Activated CD4-positive, alpha-beta T cell treated with anti-CD3 and anti-CD28 coated beads, Interleukin-2, amount 50 U/mL, for 24 hours (primary cell): ENCODE measurements at places on chromosomes 16 and 17.

DNA sequence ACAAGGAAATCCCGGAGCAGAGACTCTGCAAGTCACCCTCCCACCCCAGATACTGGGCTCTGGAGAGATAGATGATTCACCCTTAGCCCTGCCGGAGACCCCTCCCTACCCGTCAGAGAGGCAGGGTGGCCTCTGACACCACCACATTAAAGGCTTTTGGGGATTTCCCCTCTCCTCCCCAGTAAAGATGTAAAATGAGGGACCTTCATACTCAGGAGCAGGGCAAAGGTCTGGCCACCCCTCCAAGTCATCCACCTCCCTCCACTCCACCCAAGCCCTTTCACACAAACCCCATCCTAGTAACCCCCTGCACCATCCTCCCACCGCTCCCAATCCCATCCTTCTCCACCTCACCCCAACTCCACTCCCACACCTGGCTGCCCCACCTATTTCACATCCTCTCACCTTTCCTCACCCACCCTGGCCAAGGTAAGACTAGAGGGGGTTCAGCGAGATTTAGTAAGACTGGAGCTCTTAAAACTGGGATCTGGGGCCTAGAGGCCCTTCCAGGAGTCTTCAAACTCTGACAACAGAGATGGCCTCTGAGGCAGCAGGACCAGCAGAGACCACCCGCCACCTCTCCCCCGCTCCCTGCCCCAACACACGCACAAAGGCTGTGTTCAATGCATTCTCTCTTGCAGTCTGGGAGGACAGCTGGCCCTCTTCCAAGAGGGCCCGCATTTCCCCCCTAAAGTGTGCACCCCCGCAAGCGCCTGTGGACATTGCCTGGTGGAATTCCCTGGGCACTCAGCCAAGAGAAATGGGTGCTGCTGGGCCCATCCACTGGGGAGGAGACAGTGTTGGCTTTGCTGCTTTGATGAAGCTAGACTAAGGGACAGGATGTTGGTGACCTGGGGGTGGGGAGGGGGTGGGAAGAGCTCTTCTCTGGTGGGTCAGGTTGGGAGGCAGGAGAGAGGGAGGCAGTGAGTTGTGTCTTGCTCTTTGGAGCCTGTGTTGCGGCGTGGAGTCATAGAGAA, 1.1 kb downstream of the ABAT start:
- peak; percentile 40 for DNase-seq

DNA sequence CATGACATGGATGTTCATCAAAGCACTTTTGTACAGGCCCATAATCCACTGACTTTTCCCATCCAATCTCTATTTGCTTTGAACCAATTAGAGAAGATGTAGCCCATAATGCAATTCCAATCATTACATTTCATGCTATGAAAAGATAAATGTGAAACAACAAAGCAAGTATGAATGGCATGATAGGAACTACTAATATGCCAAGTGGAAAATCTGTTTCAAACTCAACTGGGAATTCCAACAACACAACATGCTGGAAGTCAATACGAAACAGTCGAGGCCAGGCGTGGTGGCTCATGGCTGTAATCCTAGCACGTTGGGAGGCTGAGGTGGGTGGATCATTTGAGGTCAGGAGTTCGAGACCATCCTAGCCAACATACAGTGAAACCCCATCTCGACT, 39.6 kb upstream of the TMEM97 start:
- no peak for DNase-seq

- DNase-seq, result no peak
These were observed 93.6 kb downstream of the WSCD1 start for GRCh38 chr17:6163612-6164333.

DNA sequence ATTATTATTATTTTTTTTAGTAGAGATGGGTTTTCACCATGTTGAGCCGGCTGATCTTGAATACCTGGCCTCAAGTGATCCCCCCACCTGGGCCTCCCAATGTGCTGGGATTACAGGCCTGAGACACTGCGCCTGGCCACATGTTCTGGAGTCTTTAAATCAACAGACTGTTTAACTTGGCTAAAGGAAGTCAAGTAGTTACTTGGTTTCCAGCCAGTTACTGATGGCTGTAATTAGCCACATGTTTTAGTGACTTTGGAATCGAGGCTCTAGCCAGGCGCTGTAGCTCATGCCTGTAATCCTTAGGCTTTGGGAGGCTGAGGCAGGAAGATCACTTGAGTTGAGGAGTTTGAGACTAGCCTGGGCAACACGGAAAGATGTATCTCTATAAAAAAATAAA, 699.2 kb upstream of the RBFOX1 start:
- DNase-seq, result no peak

DNA sequence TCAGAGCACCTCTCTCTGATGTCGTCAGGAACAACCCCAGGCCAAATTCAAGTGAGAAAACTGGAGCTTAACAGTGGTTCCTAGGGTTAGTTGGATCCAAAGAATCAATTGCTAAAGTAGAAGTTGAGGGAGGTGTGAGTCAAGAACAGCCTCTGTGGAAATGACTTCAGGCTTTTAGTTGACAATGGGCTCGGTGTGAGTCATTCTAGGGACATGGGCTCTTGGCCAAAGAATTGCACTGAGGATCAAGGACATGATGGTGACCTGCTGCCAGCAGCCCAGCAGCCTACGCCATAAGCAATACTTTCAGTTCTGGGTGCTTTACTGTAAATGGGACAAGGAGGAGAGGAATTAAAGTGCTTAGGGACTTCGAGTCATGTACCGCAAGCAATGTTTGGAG, 32.1 kb upstream of the SMURF2 start:
- DNase-seq, result no peak

- no peak for DNase-seq
These were observed 3.3 kb upstream of the ZFHX3 start for GRCh38 chr16:73051226-73051625.

GRCh38 chr16:11084484-11084875, 140.1 kb downstream of the CLEC16A start:
- DNase-seq, result no peak

- DNase-seq, result no peak
These were observed 20.3 kb downstream of the HSD11B2 start for GRCh38 chr16:67451061-67451703.

- no peak for DNase-seq
These were observed 19.8 kb downstream of the PRPSAP1 start for GRCh38 chr17:76333673-76334505.

DNA sequence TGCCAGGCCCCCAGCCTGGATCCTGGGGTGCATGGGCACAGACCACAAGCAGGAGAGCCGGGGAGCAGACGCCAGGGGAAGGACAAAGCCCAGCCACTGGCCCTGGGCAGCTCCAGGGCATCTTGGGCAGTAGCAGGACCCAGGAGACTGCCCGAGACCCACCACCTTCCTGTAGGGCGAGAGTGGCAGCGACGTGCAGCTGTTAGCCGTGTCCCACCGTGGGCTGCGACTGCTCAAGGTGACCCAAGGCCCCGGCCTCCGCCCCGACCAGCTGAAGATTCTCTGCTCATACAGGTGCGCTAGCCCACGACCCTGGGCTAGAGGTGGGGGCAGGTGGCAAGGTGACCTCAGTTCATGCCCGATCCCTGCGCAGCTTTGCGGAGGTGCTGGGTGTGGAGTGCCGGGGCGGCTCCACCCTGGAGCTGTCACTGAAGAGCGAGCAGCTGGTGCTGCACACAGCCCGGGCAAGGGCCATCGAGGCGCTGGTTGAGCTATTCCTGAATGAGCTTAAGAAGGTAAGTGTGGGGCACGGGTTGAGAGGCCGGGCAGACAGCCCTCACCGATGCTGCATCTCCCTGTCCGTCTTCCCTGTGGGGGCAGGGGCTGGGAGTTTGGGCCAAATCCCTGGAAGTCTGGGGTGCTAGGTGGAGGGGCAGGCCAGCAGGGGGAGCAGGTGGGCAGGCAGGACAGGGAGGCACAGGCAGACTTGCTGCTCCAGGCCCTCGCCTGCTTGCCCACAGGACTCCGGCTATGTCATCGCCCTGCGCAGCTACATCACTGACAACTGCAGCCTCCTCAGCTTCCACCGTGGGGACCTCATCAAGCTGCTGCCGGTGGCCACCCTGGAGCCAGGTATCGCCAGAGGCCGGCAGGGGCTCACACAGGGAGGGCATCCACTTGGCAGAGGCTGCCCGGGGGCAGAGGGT, 13.5 kb upstream of the SMIM5 start:
- DNase-seq, result no peak

DNA sequence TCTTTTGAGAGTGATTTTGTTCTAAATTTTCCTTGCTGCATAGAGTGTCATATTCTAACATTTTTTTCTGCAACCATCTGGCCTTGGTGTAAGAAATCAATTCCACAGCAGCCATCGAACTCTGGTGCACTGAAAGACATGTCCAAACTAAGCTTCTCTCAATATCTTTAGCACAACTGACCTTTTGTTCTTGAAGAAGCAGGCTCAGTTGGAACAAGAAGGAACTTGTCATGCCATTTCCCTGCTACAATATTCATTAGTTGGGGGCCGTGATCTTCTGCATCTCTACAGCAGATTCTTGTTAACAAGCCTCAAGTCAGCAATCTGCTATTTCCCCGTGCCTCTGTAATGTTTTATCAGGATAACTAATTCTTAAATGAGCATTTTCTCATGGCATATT, 1305.6 kb downstream of the CDH11 start:
- DNase-seq, result no peak

- DNase-seq, result peak; percentile 18
These were observed at the start of gene CCL5 for GRCh38 chr17:35879773-35880654. TSS of gene CCL5 (minus strand) at chr17:35880360.

- no peak for DNase-seq
These were observed 2.0 kb downstream of the SEPHS2 start for GRCh38 chr16:30443631-30444030.

DNA sequence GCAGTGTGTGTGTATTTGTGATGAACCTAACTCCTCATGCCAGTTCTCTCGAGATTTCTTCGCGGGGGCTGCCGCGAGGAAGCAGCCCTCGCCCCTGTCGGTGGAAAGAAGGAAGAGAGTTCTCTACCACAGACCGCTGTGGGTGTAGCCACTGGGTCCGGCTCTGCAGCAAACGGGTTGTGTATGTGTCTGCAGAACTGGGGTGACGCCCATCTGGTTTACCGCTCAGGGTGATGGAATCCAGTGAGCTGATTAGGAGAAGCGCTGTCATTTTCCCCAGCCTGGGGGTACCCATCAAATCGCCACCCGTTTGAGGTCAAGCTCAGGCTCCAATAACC, 7.7 kb downstream of the CORO6 start:
- no peak for DNase-seq

- no peak for DNase-seq
These were observed 225.6 kb downstream of the MSI2 start for GRCh38 chr17:57481910-57482391.

DNA sequence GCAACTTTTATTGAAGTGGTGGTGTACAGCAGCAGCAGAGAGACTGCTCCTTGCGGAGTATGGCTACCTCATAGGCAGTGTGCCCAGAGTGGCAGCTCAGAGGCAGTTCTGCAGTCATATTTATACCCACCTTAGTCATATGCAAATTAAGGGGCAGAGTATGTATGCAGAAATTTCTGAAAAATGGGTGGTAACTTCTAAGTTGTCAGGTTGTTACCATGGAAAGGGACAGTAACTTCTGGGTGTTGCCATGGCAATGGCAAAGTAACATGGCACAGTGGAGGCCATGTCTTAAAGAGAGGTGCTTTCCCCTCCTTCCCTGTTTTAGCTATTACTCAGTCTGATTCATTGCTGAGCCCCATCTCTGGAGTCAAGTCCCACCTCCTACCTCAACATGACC, 53.4 kb downstream of the MEOX1 start:
- DNase-seq, result no peak

DNA sequence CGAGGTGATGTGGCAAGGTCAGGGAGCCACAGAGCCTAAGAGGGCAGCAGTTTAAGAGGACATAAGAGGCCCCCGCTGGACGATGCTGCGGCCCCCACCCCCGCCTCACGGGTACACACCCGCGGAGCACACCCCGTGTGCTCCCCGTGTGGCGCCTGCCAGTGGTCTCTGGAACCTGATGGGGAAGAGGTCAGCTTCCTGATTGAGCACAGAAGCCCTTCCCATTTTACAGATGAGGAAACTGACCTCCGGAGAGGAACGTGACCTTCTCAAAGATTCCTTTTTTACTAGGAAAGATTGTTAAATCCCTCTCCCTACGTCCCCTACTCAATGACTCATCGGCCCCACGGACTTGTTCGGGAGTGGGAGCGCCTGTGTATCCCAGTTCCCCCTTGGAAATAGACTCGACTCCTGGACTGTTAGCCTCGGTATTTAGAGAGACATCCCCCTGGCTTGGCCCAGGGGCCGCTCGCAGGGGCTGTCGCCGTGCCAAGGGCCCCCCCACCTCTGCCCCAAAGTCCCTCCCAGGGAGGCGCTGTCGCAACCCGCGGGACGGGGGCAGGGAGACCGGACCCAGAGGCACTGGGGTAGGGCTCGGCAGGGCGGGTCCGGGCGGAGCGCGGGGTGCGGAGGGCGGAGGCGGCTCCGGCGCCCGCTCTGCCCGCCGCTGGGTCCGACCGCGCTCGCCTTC, at the start of gene ABCC3:
Gene ABCC3, plus strand, starts transcription at position 658 of the 691 bp plus-strand sequence. CDS start 56 bp downstream, outside the sequence.
- no peak for DNase-seq
